ENCODE measurements at places on chromosomes 4 and X.

- peak; percentile 81 for DNase-seq
Observed at GRCh38 chr4:168765726-168766125, 244.3 kb downstream of the CBR4 start.

DNA sequence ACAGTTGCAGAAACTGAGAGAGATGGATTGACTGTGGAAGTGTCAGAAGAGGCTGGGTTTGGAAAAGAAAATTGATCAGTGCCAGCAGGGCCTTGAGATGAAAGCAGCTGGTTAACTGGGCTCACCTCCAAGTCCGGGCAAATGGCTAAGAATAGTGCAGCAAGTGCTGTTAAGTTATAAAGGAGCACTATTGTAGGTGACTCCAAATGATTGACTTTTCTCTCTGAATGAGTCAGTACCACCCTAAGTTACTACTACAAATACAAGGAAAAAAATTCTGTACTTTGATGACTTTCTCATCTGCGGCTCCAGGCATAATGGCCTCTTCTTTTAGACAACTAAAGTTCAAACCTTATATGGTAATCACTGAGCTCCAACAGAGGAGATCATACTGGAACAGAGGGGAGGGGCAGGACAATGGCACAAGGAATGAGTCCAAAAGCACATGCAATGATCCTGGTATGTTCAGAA, 733.4 kb upstream of the INTU start:
- DNase-seq: peak; percentile 75

DNA sequence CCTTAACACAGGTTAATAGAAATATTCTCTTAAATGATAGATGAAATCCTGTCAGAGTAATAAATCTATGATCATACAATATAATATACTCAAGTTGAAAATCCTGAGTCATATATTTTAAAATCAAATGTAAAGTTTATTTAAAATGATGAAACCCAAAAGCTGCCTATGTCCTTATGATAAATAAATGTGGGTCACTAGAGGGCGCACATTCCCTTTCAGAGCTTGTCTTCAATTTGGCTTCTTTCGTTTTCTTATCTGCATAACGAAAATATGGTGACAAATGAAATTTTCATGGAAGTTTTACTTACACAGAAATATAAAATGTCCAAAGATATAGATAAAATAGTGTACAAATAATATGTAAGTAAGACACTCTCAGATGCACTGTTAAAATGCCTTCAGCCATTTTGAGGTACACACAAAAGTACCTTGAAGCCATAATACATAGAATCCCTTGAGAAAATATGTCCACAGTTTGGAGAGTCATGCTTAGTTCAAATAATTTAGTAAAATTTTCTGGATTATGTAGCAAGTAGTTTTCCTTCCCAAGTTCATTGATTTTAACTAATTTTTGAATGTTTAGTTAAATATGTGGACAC, 680.4 kb downstream of the DMD start:
- DNase-seq: peak; percentile 8

DNA sequence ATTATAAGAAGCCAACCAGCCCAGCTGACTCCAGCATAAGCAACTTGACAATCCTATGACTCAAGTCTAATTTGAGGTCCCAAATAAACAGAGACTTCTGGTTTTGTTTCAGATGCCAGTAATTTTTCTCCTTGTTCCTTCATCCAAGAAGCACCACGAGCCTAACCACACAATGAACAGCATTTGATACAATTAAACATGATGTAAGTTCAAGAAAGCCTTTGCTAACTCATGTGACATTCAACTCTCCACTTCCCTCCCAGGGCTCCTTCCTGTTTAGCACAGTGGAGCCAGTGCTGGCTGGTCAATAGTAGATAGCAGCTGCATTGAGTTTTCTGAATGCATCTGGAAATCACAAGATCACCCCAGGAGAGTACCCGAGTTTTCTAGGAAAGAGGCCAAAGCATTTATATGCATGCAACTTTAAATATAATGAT, 206.3 kb downstream of the ARHGAP24 start:
- peak; percentile 85 for DNase-seq

GRCh38 chr4:99863804-99864203, 30.4 kb downstream of the LAMTOR3 start:
- DNase-seq: no peak

DNA sequence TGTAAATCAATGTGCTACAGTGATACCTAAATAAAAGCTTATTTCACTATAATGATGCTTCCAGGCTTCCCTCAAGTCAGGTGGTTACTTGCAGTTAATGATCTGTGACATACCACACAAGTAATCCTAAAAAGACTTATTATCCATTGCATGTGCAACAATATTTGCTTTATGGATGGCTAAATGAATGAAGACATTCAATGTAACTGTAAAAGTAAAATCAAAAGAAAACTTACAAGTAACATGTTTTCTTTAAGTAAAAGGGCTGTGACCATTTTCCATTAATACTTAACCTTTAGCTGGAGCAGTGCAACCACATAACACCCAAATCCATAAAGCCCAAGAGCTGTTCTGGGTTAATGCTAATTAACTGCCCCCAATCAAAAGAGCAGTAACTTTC, 42.6 kb downstream of the RAB28 start:
- DNase-seq: no peak

Data from AG20443 (cell line).